ENCODE measurements at places on chromosomes 5 and 9.

DNA sequence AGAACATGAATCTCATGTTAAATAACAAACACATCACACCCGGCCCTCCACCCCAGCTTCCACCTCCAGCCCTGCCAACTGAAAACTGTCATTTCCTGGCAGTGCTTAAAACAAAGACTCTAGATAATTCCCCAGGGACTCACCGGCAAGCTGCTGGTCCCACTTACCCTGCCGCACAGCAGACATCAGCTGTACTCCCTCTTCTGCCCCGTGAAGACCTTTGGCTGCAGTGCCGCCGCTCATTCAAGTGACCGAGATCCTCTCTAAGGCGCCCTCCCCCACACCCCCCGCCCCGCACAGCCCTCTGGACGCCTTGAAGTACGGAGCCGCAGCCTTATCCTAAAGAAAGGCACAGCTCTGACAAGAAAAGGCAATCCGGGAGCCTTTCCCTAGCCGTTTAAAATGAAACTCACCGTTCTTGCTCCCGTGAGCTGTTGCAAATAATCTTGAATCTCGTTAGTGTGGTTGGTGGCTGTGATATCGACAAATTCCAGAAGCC lies 434 bp downstream of the GLRX start:
- DNase-seq: no peak

DNA sequence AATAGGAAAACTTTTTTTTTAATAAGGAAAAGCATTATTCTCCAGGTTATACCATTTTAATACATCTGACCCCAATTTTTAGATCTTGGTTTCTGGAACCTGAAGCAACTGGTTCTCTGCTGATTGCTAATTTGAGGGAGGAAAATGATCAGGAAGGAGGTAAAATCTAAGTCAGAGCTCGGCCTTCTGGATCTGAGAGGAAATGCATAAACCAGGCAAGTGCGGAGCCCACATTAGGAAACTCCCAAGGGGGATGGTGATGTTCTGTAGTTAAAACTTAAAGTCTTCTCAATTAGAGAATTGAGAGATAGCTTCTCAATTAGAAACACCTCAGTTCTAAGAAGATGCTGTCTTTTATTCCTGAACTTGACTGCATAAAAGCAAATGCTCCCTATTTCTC lies 113.5 kb downstream of the TSSK1B start:
- no peak for DNase-seq

DNA sequence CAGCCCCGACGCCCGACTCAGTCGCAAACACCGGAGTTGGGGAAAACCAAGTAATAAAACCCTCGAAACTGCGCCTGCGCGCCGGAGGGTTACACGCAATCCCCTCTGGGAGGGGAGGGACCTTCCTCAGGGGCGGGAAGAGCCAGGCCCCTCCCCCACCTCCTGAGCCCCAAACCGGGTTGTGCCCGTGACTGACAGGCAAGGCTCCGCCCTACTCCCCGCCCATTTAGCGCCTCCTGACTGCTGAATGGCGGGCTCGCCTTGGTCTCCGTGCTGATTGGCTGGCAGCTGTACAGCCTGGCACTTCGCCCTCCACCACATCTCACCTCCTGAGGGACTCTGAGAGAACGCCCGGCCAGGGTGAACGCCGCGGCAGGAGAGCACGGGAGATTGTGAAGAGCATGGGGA lies at the start of gene PRDM9:
TSS of gene PRDM9 (plus strand) at position 332 of the 408 bp plus-strand sequence. CDS start 1,425 bp downstream, outside the sequence.
- DNase-seq: no peak

GRCh38 chr9:13149454-13149853 lies 130.0 kb downstream of the MPDZ start:
- DNase-seq: no peak

- peak; percentile 59 for DNase-seq
Measured at GRCh38 chr9:129068990-129069861, 11.7 kb upstream of the DOLPP1 start.

GRCh38 chr5:167233507-167234220 lies 1057.8 kb upstream of the WWC1 start:
- DNase-seq: no peak

DNA sequence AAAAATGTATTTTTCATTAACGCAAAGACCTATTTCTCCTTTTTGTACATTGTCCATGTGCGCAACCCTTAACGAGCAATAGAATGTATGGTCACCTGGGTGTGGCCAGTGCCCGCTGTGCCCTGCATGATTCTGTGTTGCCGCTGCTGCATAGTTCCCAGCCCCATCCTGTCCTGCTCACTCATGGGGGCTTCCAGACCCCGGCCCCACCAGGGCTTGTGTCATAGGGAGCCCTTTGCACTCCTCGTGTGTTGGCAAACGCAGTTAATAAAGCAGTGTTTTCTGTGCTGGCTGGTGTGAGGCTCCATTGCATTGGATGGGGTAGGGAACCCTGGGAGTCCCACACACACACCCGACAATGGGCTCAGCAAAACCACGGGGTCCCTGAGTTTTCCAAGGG lies 49.7 kb downstream of the SAR1B start:
- no peak for DNase-seq

- no peak for DNase-seq
Measured at GRCh38 chr5:151522226-151522625, 68.9 kb downstream of the FAT2 start.

DNA sequence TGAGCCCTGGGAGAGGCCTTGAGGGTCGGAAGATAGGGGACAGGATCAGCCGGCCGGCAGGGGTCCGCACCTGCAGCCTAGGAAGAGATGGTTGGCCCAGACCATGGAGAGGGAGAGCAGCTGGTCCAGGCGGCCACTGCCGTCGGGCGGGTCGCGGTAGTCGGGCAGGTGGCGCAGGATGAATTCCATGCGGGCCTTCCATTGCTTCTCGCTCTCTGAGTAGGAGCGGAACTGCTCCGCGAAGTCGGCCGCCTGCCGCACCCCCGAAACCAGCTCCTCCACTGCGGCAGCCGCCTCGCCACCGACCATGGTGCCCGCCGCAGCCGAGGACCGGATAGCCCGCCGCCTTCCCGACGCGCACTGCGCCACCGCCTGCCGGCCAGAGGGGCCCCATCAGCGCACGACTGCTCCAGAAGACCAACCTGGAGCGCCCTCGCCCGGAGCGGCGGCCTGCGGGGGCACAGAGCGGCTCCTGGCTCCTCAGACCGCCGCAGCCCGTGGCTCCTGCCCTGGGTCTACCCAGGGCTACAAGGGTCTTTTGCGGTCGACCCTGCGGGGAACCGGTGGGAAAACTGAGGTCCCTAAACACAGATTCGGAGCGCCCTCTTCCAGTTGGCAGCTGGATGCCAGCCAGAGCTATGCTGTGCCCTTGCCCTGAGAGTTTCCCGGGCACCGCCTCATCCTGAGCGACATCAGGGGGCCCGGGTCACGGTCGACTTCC lies at the start of gene CDKN2AIPNL:
TSS of gene CDKN2AIPNL (minus strand) at position 336 of the 721 bp plus-strand sequence. CDS start at position 309, 27 bp downstream.
- peak; percentile 90 for DNase-seq

DNA sequence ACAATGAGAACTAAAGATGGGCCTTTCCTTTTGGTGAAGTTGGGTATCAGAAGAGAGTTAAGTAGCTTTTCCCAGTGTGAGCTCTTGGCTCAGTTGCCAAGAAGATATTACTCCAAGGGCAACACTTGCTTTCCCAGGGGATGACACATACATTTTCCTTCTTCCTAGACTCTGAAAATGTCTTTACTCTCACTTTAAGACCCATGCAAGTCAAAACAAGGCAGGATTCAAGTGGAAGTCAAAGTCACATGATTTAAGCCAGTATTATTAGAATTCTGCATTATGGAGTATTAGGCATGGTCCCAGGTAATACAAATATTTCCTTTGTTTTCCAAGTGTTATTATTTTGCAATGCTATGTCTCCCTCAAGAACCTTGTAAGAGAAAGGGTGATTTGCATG lies 175.1 kb downstream of the PPP2R2B start:
- DNase-seq: no peak

GRCh38 chr5:38648703-38649291 lies 92.4 kb upstream of the LIFR start:
- DNase-seq: no peak

- DNase-seq: no peak
Measured at GRCh38 chr5:1910081-1910760, 27.5 kb upstream of the IRX4 start.

- DNase-seq: no peak
Measured at GRCh38 chr5:105101577-105101976, 1539.0 kb upstream of the NUDT12 start.

GRCh38 chr9:136921307-136921706 lies 23.2 kb downstream of the FBXW5 start:
- DNase-seq: no peak

DNA sequence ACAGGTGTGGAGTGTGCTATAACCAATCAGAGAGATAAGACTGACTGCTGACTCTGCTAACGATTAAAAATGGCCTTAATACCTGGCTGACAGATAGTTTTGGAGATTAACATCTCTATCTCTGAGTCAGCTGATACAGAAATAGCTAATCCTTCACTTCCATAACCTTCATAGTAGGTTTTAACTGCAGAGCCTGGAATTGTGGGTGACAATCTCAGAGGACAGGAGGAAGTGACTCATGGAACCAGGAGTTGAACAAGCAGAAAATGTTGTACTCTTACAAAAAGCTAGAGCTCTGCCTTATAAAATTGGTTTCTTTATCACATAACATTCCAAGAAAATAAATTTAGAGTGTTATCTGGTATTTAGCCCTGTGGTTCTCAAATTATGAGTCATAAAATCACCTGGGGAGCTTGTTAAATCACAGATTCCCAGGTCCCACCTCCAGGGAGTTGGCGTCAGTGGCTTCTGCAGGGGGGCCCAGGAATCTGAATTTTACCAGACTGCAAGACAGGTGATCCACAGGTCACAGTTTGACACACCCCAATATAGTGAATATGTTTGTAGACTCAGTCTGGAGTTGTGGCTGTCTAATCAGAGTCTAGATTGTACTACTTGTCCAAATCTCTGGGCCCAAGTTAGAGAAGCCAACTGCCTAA lies 44.4 kb upstream of the AFAP1L1 start:
- DNase-seq: no peak

DNA sequence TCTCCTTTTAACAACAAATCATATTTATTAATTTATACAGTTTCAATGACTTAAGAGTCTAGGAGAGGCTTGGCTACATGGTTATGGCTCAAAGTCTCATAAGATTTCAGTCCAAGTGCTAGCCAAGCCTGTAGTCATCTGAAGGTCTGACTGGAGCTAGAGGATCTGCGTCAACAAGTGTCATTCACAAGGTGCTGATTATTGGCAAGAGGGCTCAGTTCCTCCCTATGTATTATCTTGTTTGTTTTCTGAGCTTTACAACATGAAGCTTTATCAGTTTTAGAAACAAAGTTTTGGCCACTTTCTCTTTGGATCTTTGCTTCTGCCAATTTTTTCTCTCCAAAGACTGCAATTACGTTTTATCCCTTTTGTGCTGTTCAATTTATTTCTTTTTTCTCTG lies 94.7 kb downstream of the RICTOR start:
- DNase-seq: no peak

DNA sequence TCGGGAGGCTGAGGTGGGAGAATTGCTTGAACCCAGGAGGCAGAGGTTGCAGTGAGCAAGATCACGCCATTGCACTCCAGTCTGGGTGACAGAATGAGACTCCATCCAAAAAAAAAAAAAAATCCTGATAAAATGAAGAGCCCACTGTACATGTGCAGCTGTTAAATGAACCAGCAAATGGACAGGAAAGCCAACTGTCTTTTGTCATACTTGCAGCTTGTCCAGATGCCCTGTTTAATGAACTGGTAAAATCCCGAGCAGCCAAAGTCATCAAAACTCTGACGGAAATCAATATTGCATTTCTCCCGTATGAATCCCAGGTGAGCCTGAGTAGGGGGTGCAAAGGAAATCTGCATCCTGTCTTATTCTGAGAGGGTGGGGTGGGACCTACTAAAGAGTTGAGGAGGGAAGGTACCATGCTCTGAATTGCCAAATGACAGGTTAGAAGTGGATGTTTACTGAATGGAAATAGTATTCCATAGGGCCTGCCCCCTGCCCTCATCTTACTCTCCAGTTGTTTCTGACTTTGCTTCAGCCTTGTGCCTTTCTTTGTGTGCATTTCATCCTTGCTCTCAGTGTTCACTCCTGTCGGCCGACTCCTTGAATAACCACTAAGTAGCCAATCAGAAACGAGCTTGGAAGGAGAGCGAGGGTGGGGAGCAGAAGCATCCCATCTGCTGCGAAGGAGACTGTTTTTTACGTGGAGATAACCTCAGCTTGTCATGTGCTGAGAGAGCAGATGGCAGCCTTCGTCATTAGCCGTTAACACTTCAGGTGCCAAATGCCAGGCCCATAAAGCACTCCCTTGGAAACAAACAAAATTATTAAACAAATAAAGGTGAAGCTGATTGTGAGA lies 45.7 kb upstream of the CFAP157 start:
- DNase-seq: no peak

- DNase-seq: no peak
Measured at GRCh38 chr9:121556082-121556481, 56.4 kb upstream of the GGTA1 start.

GRCh38 chr5:103573411-103573810 lies 10.8 kb upstream of the NUDT12 start:
- DNase-seq: no peak

GRCh38 chr5:15191012-15191411 lies 309.0 kb upstream of the FBXL7 start:
- DNase-seq: no peak

GRCh38 chr9:37977851-37978480 lies 74.0 kb upstream of the SLC25A51 start:
- no peak for DNase-seq

GRCh38 chr9:1429297-1429696 lies 379.1 kb downstream of the DMRT2 start:
- DNase-seq: no peak

- no peak for DNase-seq
Measured at GRCh38 chr5:56632199-56632598, 183.2 kb upstream of the MAP3K1 start.

- no peak for DNase-seq
Measured at GRCh38 chr5:173740400-173740799, 124.0 kb upstream of the BOD1 start.

GRCh38 chr5:127254729-127255284 lies 35.8 kb upstream of the MEGF10 start:
- DNase-seq: no peak

DNA sequence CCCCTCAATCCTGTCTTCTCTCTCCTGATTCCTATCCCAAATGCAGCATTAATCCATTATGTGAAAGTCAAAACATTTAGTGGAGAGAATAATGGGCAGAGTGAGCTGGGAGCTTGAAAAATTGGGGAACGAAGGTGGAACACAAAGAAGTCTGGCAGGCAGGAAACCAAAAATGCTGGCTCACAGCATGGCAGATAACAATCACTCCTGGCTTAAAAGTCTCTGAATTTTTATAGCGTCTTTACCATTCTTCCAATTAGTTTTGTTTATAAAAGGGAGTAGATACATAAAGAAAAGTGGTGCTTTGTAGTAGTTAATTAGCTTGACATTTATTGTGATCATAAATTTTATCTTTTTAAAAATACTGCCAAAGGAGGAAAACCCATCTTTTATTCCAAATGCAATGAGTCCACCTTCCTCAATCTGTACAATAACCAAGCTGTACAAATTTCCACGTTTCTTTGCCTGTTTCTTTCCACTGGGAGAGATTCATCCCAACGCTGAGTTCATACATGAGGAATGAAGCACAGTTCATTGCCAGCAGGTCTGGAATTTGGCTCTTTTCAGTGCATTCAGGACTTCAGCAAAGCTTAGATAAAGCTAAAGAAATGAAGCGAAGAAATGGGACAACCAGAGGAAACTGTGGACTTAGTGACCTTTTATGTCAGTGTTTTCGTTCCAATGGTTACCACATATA lies 174.7 kb downstream of the HMHB1 start:
- no peak for DNase-seq

Measured in activated T-cell treated with anti-CD3 and anti-CD28 coated beads, Interleukin-2, amount 50 U/mL, for 1 hour (primary cell).